Stimulated activated CD8-positive, alpha-beta memory T cell treated with anti-CD3 and anti-CD28 coated beads, Interleukin-4, amount 100 ng/mL, for 4 hours (primary cell): ENCODE measurements at places on chromosomes 7 and 10.

DNA sequence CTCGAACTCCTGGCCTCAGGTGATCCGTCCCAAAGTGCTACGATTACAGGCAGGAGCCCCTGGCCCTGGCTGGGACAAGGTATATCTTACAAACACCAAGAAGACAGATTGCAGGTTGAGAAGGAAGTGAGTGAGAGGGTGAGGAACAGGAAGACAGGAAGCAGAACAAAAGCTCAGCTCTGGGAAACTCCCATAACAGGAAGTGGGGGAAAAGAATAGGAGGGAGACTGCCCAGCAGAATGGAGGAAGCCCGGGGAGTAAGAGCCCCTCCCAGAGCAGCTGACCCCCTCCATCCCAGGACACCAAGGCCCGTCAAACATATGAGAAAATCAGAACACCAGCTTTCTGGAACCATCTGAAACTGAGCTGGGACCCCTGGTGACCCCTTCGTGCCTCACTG, 2.9 kb downstream of the TECPR1 start:
- DNase-seq, result no peak

DNA sequence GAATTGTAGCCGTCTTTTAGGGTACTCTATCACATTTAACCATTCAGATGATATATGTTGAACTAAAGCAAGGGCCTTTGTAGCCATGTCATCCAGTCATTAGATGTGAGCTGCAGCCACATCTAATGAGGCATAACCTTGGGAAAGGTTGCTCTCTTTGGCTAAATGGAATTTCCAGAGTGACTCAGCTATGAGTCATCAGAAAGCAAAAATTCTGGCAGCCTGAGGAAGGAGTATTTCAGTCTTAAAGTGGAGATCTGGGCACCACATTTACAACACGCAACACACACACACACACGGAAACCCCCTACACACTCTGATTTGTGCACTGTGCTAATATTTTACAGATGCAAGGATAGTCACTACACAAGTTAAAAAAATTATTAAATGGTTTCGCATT, 176.9 kb upstream of the ZWINT start:
- DNase-seq, result no peak

GRCh38 chr10:4018054-4018511, 233.1 kb upstream of the KLF6 start:
- DNase-seq, result no peak

DNA sequence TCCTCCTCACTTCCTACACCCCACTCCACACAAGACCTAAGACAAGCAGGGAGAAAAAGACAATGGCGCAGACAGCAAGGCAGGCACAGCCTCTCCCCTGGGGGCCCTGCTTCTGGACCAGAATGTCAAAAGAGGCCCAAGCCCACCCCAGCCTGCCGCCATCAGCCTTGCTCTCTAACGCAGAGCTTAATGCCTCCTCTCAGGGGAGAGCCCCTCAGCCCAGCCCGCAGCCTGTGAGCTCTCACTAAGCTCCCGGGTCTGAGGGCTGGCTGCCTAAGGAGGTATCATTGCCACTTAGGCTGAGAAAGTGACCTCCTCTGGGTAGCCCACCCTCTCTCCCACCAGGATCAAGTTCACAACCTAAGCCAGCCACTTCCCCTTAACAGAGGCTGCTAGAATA, 16.7 kb downstream of the SLIT1 start:
- DNase-seq, result no peak

GRCh38 chr7:151838072-151838471, 38.8 kb downstream of the PRKAG2 start:
- no peak for DNase-seq

- no peak for DNase-seq
Observed at GRCh38 chr7:46205478-46205877, 284.4 kb upstream of the IGFBP3 start.

DNA sequence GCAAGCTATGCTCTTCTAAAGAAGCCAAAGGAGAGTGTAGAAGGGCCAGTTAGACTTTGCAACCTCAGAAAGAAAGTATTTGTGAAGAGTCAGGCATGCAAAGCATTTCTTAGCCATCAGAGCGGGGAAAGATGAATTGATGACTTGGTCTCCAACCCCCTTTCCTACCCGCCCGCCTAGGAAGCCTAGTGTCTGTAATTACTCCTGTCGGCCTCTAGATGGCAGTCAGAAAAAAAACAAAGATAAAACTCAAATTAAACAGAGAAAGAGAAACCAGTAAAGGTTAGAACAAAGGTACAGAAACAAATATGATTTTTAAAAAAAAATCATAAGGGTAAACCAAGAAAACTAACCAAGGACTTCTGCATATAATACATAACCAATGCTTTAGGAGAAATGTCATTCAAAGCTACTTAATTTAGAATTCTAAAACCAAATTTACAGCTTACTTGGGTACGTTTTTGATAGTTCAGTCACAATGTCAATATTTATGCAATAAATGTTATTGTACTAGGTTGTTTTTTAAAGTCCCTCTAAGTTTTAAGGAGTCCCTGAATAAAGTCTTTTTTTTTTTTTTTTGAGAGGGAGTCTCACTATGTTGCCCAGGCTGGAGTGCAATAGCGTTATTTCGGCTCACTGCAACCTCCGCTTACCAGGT, 97.6 kb downstream of the LYZL1 start:
- DNase-seq, result no peak

DNA sequence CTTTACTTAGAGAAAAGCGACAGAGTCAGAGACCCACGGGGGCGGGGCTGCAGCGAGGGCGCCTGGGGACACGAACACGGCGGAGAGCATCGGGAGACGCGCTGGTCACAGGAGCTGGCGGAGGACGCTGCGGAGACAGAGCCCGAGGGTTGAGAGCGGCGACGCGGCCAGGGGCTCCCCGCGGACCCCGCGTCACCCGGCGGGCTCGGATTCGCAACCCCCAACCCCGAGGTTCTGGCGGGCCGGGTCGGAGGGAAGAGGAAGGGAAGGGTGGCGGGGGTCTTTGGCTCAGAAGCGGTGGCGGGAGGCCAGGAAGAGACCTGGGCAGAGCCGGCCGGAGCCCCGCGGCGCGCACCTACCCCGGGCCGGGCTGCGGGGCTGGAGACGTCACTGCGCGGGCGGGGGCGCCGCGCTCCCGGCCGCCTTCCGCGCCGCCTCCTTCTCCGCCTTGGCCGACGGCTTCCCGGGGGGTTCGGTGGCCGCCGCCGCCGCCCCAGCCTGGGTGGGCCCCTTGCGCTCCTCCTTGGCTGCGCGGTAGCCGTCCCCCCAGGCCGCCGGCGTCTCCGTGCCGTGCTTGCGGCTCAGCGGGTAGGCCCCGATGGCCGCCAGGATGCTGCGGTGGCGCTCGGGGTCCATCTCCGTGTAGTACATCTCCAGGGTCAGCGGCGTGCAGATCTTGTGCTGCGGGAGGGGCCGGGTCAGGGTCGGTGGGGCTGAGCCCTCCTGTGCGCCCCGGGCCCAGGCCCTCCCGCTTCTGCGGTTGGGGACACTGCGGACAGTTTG, 11.1 kb downstream of the CALY start:
- no peak for DNase-seq

- DNase-seq, result no peak
Observed at GRCh38 chr10:23362069-23362830, 17.7 kb upstream of the C10orf67 start.

DNA sequence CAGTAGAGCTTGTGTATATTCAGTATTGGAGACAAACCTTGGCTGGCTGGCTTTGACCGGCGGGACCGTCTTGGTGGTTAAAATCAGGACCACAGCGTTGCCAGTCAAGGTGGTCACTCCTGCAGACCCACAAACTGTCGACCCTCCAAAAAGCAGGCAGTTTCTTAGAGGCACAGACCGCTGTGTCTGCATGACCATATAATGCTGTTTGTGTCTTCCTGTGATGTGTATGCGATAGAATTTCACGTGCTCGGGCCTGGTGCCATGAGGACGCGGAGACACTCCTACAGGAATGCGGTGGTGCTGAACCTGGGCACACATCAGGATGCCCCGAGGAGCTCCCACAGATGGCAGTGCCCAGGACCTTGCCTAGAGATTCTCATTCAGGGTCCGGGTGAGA, 34.8 kb downstream of the BNIP3 start:
- no peak for DNase-seq

DNA sequence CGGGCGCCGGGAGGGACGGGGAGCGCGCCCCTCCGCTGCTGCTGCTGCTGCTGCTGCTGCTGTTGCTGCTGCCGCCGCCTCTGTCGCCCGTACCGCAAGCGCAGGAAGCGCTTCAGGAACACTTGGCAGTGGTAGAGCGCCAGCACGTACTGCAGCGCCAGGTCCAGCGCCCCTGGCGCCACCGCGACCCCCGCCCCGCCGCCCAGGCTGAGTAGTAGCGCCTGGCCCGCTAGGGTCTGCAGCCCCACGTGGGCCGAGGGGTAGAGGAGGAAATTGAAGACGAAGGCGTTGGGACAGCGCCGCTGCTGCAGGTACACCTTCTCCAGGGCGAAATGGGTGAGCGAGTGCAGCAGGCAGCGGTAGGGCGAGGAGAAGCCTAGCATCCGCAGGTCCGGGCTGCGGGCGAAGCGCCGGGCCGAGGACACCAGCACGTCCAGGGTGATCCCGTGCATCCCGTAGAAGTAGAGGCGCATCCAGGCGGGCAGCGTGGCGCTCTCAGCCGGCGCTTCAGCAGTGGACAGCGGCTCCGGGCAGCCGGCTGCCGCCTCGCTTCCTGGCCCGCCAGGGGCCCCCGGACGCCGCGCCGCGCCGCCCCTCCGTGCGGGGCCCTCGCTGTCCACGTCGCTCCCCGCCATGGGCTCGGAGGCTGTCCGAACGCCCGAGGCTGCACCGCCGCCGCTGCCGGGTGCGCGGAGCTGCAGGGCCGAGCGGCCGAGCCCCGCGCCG, at the start of gene TMEM229A:
Gene TMEM229A (minus strand): TSS at position 699 of the 726 bp plus-strand sequence. CDS start 64 bp downstream, at position 635.
- no peak for DNase-seq

DNA sequence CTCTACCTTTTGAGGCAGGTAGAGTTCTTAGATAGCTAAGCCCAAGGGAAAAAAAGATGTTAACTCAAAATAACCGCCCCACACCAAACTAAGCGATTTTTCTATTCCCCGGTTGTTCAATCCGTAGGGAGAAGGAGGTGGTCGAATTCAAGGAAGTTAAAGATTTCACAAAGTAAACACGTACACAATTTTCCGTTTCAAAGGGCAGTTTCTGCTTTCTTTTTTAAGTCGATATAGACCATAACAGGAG, 842 bp downstream of the KBTBD2 start:
- no peak for DNase-seq

DNA sequence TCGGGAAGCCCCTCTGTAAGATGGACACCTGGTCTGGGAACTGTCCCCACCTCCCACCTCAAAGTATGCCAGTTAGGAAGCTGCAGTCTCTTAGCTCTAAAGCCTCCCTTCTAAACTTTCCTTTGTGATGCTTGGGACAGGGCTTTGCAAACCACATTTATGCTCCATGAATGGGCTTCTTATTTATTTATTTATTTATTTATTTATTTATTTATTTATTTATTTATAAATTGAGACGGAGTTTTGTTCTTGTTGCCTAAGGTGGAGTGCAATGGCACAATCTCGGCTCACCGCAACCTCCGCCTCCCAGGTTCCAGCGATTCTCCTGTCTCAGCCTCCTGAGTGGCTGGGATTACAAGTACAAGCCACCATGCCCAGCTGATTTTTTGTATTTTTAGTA, 1009.4 kb downstream of the TYW1 start:
- DNase-seq, result no peak
